ENCODE measurements at places on chromosomes 2 and 18.

DNA sequence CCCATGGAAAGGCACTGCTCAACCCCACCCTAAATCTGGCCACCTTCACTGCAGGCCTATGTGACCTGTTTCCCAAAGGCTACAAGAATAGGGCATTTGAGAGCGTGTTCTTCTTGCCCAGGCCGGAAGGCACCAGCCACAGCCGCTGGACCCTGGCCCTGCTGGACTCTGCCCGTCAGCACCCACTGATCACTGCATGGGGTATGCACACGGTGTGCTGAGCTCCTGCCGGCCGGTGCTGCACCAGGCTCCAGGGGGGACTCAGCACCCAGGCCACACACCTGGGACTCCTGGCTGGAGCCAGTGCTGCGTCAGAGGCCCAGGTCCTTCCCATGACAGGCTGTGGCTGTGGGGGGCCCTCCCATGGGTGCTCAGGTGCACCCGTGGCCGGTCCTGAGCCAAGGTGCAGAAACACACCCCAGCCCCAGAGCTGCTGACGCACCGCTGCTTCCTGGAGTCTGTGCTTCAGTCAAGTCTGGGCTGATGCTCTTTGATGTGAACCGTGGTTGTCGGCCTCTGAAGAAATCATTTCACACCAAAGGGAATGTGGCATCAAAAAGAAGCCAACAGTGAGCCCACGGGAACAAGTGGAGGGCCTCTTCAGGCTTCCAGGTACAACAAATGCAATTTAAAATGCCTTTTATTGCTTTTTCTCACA, 6.5 kb downstream of the KCNG2 start:
- no peak for DNase-seq

DNA sequence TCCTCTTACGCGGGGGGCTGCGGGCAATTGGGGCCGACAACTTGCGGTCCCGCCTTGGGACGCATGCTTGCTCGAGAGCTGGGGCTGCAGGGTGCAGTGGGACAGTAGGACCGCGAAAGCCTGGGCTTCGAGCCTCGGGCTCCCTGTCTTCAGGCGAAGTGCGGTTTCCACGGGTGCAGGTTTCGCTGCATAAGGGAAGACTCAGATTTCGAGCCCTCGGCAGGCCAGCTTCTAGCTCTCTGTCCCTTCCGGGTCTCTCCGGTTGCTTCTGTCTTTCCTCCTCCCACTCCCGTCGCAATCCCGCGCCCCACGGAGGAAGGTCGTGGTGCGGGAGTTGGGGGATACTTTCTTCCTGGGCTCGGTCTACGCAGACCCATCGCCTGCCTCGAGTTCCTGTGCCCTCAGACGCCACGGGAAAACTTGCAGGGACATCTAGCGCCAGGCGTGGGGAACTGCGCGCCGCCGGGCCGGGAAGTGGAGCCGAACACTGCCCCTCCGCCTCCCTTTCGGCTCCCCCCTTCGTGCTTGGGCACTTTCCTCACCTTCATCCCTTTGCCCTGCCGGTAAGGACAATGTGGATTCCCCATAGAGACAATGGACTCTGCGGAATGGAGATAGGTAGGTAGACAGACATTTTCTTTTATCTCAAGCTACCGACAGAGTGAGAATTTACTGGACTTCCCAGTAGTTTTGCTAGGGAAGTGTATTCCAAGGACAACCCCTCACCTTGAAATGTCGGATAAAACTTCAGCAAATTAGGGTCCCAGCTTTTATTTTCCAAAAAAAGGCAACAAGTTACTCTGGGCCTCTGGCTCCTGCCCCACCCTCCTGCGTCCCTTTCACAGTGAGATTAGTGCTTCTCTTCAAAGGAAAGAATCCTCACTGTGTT, 4.2 kb upstream of the HOXD13 start:
- no peak for DNase-seq

DNA sequence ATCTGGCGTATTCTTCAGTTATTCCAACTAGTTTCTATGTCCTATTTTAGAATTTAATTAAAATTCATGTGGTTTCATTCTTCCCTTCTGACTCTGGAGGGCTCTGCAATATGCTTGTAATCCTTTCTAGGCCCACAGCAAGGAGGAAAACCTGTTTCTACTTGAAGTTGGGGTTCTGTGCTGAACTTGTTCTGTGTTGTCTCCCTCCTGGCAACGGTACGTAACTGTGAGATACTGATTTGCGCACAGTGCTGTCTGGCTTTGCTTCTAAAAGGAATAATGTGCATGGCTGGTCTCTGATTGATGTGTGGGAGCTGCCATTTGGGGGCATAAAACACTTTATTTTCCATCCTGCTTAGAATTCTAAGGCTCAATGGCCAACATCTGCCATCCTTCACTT, 81.7 kb downstream of the NABP1 start:
- no peak for DNase-seq

GRCh38 chr2:9401646-9402371, 21.5 kb downstream of the ITGB1BP1 start:
- DNase-seq = no peak

GRCh38 chr2:182666674-182667314, 49.3 kb upstream of the DNAJC10 start:
- no peak for DNase-seq

DNA sequence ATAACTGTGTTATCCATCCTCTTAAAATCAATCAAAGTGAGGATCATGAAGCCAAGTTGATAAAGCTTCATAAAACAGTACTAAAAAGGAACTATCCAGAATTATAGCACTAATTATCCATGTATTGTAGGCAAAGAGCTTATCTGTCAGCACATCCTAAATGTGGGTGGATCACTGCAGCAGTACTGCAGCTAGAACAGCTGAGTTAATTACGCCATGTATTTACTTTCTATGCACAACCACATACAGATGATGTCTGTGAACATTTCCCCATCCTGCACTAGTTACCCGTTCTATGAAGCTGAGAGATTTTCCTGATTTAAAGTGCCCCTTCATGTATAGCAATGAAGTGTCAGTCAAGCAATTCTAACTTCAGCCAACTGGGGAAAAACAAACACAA, 96.6 kb downstream of the RAPH1 start:
- no peak for DNase-seq
